ENCODE measurements at places on chromosomes 7 and 10. TPM values are rescaled to one million over a fixed set of nuclear protein-coding genes. Genes with fewer than 3 reads are reported as not detected.

DNA sequence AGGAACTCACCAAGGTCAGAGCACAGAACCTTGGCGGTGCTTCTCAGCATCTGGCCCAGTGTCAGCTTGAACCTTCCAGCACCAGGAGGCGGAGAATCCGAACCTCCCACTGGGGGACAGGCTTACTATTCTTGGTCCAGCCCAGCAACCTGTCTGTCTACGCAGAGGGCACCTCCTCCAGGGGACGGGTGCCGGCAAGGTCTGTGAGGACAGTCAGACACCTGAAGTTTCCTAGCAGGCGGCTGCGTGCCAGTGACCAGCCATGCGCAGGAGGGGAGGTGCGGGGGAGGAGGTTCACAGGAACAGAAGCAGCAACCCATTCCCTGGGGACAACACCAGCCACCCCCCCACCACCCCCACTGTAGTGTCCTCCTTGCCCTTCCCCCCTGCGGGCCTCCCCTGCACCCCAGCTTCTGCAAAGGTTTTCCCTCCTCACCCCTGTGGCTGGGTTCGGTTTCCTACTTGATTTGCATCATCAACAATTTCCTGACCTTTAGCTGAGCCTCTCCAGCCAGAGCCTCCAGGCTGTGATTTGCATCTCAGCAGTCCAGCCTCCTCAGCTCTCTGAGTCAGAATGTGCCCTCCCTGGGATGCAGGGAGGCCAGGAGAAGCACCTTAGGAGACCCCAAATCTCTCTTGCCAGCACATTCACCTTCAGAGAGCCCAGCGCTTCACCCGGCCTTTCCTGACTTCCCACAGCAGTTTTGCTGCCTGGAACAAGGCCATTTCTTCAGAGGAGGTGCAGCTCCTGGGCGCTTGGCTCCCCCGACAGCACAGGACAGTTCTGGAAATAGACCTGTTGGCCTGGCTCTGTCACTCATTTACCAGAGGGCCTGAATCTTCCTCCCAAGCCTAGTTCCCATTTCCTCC is 107.5 kb upstream of the NPS start:
- DNase-seq = no peak

- no peak for DNase-seq
These were observed 457.6 kb upstream of the KLF6 start for GRCh38 chr10:4242561-4243035.

- DNase-seq = peak; percentile 76
These were observed 11.5 kb downstream of the PMS2 start for GRCh38 chr7:5997210-5997808.

GRCh38 chr7:79984210-79984609 is 150.4 kb upstream of the GNAI1 start:
- no peak for DNase-seq

DNA sequence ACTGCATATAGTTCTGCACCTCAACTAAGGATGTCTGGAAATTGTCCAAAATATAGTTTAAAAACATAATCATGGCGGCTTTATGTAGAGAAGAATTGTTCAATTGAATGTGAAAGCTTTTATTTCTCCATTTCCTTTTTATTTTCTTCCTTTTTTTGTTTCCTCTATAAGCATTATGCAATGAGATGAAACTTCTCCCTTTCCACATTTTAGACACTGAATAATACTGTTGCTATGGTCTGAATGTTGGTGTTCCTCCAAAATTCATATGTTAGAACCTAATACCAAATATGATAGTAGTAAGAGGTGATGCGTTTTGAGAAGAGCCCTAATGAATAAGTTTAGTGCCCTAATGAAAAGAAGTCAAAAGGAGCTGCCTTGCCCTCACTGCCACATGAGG is 175.0 kb downstream of the RNLS start:
- no peak for DNase-seq

GRCh38 chr7:120307991-120308545 is 35.1 kb downstream of the KCND2 start:
- peak; percentile 6 for DNase-seq

DNA sequence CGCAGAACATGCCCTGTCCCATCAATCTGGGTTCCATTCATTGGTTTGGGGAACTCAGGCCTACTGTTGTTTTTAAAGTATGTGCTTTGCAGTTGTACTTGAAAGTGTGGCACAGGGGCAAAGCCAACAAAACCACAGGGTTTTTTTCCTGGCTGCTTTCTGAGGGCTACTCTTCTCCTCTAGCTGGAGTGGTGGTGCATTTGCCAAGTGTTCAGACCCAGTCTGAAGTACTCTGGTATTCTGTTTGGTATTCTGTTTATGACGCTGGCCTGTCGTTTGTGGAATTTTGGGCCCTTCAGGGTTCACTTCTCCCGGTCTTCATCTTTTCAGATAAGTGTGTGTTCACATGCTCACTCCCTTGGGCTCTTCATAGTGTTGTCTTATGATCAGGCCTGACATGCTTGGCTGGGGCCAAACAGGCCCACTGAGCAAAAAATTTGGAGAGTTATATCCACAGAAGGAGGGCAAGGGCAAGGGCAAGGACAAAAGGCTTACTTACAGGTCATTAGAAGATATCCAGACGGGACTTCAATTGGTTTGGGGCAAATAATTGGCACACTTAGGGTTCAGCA is 26.3 kb downstream of the SLC26A4 start:
- no peak for DNase-seq

- peak; percentile 22 for DNase-seq
These were observed 11.2 kb downstream of the C10orf120 start for GRCh38 chr10:122688293-122688989.

GRCh38 chr10:112835944-112836451 is 114.0 kb upstream of the TCF7L2 start:
- no peak for DNase-seq

DNA sequence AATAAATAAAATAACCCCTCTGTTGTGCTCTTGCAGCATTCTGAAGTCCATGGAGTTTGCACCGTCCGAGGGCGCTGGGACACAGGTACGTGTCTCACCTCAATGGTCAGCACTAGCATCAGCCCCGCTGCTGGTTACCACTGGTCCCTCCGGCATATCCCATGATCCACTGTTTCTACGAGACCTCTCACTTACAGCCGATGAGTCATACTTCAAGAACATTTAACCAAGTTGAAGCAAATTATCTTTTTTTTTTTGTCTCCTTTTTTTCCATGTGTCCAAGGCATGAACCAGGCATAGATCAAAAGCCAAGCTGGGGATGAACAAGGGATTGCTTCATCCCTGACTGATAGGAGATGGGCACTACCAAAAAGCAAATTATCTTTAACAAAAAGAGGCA is 92.9 kb upstream of the SH2B2 start:
- peak; percentile 16 for DNase-seq

DNA sequence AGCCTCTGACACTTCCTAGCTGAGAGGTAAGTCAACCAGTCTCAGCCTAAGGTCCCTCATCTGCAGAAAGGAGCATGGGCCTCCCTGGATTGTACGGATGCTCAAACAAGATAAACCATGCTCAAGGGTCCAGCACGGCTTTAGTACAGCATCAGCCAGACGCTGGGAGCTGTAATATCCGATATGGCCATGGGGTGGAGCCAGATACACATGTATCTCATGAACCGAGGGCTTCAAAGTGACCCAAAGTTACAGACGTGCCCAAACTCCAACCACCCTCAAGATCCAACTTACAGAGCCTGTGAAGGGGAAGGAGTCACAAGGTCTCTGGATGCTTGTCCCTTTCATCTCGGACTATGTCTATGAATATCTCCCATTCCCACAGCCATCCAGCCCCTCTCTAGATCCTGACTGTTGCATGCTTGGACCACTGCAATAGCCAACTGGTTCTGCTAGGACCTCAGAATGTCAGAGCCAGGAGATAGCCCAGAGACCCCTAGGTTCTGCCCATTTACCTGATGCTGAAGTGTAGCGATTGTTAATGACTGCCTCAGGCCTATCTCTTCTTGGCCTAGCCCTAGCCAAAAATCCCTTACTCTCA is 142.4 kb downstream of the SH3PXD2A start:
- DNase-seq = peak; percentile 85

- DNase-seq = no peak
These were observed 392.2 kb upstream of the GALNT17 start for GRCh38 chr7:70739646-70740210.

GRCh38 chr7:2157473-2158279 is 75.1 kb downstream of the MAD1L1 start:
- peak; percentile 83 for DNase-seq

GRCh38 chr10:133021116-133021962 is 66.4 kb upstream of the ADGRA1 start:
- no peak for DNase-seq

- DNase-seq = no peak
These were observed 42.3 kb downstream of the CHCHD3 start for GRCh38 chr7:133039614-133040013.

DNA sequence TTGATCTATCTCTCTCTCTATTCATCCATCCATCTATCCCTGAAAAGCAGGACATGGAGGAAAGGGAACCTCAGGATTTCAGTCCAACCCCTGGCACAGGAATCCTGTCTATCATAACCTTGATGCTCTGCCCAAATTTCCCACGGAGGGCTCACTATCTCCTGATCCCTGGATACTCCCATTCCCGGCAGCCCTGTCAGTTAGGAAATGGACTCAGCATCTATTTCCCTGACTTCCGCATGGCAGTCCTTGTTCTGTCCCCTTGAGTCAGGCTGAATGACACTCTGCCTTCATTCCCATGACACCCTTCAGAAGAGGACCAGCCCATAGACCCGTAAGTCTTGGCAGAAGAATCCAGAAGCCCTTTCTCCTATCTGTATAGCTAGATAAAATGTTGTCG is 77.7 kb downstream of the VWA2 start:
- DNase-seq = no peak

DNA sequence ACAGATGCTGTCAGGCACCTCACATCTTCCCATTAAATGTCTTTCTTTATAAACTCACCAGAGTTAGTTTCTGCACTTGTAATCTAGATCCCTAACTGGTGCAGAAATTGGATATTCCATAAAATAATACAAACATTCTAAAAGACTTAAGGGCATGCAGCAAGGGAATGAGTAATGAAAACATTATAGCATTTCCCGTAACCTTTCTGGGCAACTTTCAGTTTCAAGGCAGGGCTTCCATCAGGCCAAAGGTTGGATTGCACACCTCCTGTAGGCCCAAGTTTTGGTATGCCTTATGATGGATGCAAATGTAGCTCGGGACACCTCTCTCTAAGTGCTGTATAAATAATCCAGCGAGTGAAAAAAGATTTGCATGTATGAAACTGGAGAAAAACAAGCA is 129.9 kb upstream of the LYZL2 start:
- DNase-seq = no peak

- no peak for DNase-seq
These were observed 64.1 kb downstream of the LYZL2 start for GRCh38 chr10:30565449-30565848.

- peak; percentile 48 for DNase-seq
These were observed 111.3 kb upstream of the CARD11 start for GRCh38 chr7:3154881-3155494.

- DNase-seq = no peak
These were observed 289.3 kb downstream of the GRID1 start for GRCh38 chr10:86077271-86077670.

The RBP4 gene
- 997 TPM for polyA plus RNA-seq

The MEOX2 gene
- 1.00 TPM for polyA plus RNA-seq

The PRSS37 gene
- polyA plus RNA-seq = not detected

The TMEM273 gene
- not detected for polyA plus RNA-seq

The CHPF2 gene
- 68.2 TPM for polyA plus RNA-seq

The SLIT1 gene
- polyA plus RNA-seq = 0.65 TPM

The ASB15 gene
- polyA plus RNA-seq = not detected

The NEUROG3 gene
- polyA plus RNA-seq = 0.87 TPM

The ACTL6B gene
- polyA plus RNA-seq = not detected

The GIMAP5 gene
- 0.79 TPM for polyA plus RNA-seq
